ENCODE measurements at places on chromosomes 5 and 9. TPM values are rescaled to one million over a fixed set of nuclear protein-coding genes. Genes with fewer than 3 reads are reported as not detected.

GRCh38 chr9:129520082-129520481, 100.8 kb downstream of the C9orf50 start:
- H3K4me1 ChIP-seq: no peaks in the 10 kb centered on the region
- no peaks in the 10 kb centered on the region for H3K36me3 ChIP-seq
- no peaks in the 10 kb centered on the region for H3K27me3 ChIP-seq
- no peak overlapping the region for H3K4me3 ChIP-seq

- no peak for DNase-seq
- H3K27me3 ChIP-seq: no peaks in the 10 kb centered on the region
- no peaks in the 10 kb centered on the region for H3K4me1 ChIP-seq
- no peak overlapping the region for H3K27ac ChIP-seq
Observed at GRCh38 chr9:122029898-122030297, 63.2 kb downstream of the TTLL11 start.

DNA sequence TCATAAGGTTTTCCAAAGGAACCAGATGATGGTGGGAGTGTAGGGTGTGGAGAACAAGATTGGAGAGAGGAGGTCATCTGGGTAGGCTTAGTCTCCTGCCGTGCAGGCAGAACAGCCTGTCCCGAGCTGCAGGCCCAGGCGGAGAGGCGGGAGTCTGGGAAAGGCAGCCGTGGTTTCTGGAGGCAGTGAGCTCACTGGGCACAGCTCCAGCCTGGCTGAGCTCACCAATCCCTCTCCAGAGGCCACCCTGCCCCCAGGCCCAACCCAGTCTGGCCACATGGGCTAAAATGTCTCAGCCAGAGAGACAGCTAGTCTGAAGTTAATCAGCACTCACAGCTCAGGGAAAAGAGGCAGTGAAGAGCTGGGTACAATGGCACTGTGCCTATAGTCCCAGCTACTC, 12.3 kb downstream of the P4HA2 start:
- no peak overlapping the region for H3K4me3 ChIP-seq
- H3K27ac ChIP-seq: peak overlapping the region; percentile 94
- peaks cover 39% of the 10 kb centered on the region for H3K4me1 ChIP-seq
- peaks cover 53% of the 10 kb centered on the region for H3K36me3 ChIP-seq

The CEP120 gene
- 7.4 TPM for polyA plus RNA-seq

The DAB2 gene
- polyA plus RNA-seq: 20.8 TPM

- H3K4me3 ChIP-seq: no peak overlapping the region
- no peaks in the 10 kb centered on the region for H3K36me3 ChIP-seq
- no peaks in the 10 kb centered on the region for H3K27me3 ChIP-seq
- H3K27ac ChIP-seq: no peak overlapping the region
Observed at GRCh38 chr5:170159101-170159698, 53.5 kb downstream of the FOXI1 start.

DNA sequence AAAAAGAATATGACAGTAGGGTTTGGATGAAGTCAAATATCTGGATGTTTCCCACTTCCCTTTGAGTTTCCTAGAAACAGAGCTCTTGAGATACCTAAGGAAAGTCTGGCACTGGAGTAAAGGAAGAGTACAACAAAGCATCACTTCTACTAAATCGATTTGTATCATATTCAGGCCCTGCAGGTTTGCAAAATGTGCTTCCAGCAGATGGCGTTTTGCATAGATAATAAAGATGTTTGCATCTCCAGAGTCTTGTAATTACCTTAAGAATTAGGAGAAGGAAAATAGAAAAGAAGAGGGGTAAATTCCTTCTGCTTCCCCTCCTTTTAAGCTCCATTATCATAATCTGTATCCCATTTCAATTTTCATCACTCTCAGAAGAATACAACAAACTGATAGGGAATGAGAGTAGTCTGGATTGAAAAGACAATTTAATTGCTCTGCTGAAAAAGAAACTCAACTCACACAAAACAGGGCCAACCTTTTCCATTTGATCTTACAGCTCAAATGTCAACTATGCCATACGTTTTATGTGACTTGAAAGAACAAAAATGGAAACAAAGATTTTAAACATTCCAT, 380.4 kb downstream of the PTPRD start:
- DNase-seq: no peak
- H3K4me1 ChIP-seq: no peaks in the 10 kb centered on the region
- no peaks in the 10 kb centered on the region for H3K36me3 ChIP-seq
- no peaks in the 10 kb centered on the region for H3K27me3 ChIP-seq

Measured in sigmoid colon (tissue), 7 donors.